ENCODE measurements at places on chromosomes 16 and 17.
A peak's percentile ranks its signal among the peaks of the same experiment; 100 is the strongest.

- DNase-seq = no peak
These were observed 127.8 kb downstream of the SSH2 start for GRCh38 chr17:29802246-29802645.

DNA sequence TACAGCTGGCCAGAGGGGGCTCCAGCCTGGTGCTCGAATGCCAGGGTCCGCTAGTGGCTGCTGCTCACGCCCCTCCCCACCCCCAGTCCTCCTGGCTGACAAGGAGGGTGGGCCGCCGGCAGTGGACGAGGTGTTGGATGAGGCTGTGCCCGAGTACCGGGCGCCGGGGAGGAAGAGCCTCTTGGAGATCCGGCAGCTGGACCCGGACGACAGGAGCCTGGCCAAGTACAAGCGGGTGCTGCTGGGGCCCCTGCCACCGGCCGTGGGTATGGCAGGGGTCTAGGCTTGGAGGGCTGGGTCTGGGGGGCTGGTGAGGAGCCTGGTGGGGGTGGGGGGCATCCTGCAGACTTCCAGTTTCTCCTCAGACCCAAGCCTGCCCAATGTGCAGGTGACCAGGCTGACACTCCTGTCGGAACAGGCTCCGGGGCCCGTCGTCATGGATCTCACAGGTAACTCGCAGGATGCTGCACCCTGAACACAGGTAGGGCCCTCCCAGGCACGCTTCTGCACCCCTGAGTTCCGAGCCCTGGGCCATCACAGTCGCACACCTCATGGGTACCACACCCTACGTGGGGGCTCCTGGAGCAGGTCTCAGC, 1.2 kb upstream of the PDIA2 start:
- DNase-seq = no peak

DNA sequence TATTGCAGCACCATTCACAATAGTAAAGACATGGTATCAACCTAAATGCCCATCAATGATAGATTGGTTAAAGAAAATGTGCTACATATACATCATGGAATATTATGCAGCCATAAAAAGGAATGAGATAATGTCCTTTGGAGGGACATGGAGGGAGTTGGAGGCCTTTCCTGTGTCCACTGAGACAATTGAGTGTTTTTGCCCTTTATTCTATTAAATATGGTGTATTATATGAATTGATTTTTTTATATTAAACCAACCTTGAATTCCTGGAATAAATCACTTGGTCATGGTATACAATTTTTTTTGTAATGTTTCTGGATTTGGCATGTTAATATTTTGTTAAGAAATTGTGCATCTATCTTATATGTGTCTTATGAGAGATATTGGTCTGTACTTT, 9.0 kb upstream of the CCR7 start:
- no peak for DNase-seq

- no peak for DNase-seq
These were observed 30.8 kb downstream of the FOXL1 start for GRCh38 chr16:86609115-86609514.

DNA sequence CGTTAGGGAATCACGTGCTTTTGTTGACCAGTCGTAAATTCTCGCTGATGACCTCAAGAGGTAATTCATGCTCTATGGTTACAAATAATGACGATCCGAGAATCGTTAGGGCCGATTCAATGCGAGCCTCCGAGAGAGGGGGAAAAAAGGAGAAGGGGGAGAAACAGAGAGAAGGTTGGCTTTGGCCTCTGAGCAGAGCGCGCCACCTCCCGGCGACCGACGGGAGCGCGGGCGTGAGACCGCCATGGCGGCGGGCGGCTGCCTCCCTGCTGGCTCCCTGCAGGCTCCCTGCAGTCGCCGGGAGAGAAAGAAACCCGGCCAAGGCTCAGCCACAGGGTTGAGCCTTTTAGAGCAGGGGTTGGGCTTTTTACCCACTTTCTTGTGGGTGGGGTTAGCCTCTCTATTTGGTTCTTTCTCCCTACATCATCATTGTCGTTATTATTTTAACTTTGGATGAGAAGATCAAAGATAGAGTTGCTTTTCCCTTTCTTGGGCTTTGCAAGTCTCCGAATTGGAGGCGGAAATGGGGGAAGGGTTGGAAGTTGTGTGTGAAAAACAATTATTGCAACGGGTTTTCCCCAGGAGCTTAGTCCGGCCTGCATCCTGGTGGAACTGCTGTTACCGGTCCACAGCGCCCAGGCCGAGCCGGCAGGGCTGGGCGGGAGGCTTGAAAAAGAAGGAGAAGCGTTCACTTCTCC, 410 bp upstream of the HOXB5 start:
- peak; percentile 77 for DNase-seq

GRCh38 chr16:30110661-30111060, 2.7 kb downstream of the GDPD3 start:
- DNase-seq = no peak

GRCh38 chr17:58532555-58532951, 18.1 kb upstream of the MTMR4 start:
- no peak for DNase-seq

DNA sequence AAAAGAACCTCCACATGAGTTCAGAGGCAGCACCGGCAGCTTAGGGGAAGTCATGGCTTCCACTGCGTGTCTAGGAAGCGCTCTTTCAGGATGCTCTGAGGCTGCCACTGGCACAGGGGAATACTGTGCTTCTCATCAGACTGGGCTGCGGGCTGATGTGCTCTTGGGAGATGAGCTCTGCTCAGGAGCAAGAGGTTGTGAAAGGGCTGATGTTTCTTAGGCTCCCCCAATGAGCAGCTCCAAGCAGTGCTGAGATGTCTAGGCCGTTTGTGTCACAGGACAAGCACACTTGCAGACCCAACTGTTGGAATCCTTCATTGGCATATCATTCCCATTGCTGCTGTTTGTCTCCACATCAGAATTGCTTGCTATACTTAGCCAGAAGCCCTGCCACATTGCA, 3.6 kb downstream of the SP2 start:
- DNase-seq = no peak

DNA sequence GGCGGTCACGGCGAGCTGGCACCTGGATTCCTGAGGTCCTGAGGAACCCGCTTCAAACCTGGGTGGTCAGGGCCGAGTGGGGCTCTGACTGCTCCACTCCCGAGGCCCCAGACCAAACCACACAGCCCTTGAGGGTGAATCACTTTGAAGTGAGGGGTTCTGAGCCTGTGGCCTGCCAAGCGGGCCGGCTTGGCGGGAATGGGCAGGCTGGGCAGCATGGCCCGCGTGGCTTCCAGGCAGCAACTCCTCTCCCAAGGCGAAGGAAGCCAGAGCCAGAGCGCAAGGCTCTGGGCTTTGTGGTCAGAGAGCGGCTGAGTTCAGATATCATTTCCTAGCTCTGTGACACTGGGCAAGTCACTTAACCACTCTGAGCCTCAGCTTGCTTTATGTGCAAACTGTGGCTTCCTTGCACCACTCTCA, 42.7 kb downstream of the CMIP start:
- DNase-seq = no peak

DNA sequence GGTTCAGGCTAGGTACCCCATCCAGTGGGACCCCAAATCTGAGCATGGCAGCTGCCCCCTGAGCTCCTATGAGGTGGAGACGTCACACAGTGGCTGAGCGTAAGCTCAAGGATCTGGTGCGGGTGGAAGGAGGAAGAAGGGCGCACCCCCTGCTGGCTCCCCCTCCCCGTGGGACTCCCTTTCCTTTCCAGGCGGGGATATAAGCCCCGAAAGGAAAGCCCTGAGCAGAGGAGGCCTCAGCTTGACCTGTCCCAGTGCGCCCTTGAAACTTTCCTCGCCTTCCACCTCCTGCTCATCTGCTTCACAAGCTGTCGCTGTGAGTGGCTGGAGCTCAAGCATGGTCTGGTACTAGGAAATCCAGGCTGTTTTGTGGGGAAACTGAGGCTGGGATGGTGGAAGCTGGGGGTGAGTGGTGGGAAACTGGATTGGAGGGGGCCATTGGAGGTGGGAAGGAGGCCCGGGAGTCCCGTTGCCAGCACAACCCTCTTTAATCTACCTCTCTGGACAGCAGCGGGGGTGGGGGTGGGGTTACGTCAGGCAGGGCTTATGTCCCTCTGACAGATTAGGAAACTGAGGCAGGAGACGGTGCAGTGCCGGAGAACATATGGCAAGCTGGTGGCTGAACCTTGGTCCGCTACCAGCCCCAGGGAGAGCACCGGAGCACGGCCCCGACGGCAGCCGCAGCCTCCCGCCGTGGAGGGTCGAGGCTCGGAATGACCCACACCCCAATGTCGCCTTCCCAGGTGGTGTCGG, 92.3 kb upstream of the TMEM97 start:
- no peak for DNase-seq

DNA sequence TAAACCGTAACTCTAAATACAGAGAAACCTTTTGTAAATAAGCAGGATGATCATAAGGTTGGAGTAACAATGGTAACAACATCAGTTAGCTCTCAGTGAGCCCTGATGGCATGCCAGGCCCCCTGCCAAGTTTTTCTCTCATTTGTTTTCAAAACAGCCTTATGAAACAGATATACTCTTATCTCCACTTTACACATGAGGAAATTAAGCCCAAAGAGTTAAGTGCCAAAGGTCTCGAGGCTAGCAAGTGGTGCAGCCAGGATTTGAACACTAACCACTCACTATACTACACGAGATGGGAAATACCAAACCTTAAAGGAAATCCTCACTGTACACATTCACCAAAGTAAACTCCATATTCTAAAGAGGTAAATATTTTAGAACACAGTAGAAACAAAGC, 15.0 kb downstream of the USP31 start:
- no peak for DNase-seq

DNA sequence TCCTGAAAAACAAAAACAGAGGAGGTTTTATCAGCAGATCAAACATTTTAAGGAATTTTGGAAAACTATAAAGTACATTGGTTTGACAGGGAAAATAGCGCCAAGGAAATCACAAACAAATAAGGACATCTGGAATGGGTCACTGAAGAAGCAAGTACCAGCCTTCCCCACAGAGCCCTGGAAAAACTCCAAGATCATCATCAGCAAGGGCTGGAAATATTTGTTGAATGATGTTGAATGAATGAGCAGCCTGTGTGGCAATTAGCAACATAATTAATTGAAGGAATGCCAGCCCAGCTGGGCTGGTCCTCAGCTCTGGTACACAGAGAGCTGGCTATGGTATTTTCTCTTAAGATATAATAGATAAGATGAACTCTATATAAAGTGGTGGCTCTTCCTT, 290.4 kb downstream of the HS3ST3A1 start:
- no peak for DNase-seq

DNA sequence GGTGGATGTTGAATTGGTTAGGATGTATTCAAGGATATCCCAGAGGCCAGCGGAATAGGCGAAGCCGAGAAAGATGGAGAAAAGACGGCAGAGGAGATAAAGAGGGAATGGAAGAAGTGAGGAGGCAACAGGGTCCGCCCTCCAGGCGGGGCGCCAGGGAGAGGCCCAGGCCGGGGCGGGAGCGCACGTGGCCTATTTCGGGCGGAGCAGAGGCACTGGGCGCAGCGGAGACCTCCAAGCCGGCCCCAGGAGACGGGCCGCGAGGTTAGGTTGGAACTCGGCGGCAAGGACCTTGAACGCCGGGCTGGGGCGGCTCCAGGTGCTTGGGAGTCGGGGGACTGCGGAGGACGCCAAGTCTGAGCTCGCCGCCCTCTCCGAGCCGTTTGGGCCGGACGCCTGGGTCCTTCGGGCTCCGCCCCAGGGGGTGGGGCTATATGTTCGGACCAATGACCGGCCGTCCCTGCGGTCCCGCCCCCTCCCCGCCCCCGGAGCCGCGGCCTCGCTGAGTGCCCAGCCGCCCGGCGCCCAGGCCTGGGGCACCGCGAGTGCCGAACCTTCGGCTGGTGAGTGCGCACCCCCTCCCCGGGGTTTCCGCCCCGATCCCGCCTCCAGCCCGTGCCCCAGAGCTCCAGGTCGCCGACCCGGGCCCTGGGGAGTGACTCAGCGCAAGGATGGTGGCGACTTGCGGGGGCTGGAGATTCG, at the start of gene ZNF771:
Gene ZNF771, plus strand, starts transcription at position 505 of the 702 bp plus-strand sequence. CDS start 448 bp downstream, outside the sequence.
- DNase-seq = peak; percentile 94

DNA sequence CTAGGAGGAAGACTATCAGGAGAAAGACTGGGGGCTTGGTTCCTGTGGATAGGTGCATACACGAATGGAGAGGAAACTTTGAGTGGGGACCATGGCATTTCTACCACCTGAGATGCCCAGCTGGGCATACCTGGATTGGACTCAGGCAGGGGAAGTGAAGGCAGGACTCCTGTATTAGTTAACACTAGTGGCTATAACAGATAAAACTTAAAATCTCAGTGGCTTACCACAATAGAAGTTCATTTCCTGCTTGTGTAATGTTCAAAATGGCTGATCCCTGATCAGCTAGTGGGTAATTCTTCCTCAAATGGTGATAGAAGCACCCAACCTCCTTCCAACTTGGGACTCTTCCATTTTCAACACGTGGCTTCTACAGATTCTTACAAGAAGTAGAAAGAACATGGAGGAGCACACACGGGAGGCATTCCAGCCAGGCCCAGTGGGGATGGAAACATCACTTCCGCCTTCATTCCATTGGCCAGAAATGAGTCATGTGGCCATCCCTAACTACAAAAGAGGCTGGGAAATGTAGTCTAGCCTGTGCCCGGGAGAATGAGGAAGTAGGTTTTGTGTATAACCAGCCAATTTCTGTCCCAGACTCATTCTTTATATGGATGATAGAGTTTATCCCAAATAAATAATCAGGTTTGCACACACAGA, 112.1 kb downstream of the UTP18 start:
- peak; percentile 50 for DNase-seq

- DNase-seq = peak; percentile 40
These were observed 97.3 kb downstream of the SDK2 start for GRCh38 chr17:73546770-73547536.

- DNase-seq = no peak
These were observed 3.6 kb downstream of the RNF166 start for GRCh38 chr16:88702371-88703210.

- DNase-seq = no peak
These were observed 74.5 kb upstream of the MYOCD start for GRCh38 chr17:12591021-12591735.

DNA sequence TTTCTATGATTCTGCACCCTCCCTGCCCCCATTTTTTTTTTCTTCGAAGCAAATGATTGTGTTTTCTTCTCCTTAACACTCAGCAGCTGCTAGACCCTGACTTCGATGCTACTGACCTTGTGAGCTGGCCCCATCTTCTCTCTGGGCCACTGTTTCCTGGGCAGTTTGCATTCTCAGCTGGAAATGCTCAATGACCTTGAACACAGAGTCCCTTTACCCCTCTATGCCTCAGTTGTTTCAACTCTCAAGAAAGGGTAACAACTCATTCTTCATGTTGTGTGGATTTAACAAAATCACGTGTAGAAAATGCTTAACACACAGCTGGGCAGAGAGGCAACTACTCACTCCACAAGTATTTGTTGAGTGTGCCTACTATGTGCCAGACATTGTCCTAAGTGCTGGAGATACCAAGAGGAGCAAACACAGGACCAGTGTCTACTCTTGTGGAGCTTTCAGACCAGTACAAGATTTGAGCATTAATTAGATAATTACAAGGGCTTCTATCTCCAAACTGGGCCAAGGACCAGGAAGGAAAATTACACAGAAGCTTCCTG, 66.2 kb downstream of the IQCK start:
- DNase-seq = no peak

DNA sequence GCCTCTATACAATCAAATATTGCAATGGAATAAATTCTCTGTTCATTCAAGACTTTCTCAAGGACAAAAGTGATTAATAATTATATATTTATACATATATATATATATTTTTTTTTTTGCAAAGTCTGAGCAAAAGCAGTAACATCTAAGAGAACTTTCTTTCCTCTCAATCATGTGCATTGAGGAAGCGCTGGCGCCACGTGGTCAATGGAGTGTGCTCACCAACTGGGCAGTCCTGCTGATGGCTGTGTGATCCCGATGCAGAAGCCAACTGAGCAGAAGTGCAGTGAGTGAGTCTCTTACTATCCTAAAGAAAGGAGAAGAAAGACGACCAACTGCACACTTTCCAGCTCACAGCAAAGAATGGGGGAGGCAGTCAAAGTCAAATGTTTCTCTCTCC, 37.2 kb upstream of the ULK2 start:
- no peak for DNase-seq

Data from HEK293T (cell line).